ENCODE measurements at places on chromosomes 7 and 10.
A peak's percentile ranks its signal among the peaks of the same experiment; 100 is the strongest.

DNA sequence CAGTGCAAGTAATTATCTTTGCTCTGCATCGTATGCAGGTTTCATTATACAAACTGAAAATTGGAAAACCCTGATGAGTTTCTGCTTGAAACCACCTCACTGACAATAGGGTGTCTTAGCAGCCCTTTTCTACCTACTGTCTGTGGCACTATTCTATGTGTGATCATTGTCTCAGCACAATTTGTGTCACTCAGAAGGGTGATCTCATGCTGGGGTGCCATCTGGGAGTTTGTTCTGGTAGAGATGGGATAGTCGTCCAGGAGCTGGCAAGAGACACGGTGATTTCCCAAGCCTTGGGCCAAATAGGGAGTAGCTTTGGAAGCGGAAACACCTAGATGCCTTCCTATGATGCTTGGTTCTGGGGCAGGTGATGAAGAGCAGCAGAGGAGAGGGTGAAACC is 186.3 kb downstream of the FRMD4A start:
- no peak for DNase-seq

GRCh38 chr7:111290982-111291381 is 200.1 kb downstream of the LRRN3 start:
- DNase-seq: no peak

DNA sequence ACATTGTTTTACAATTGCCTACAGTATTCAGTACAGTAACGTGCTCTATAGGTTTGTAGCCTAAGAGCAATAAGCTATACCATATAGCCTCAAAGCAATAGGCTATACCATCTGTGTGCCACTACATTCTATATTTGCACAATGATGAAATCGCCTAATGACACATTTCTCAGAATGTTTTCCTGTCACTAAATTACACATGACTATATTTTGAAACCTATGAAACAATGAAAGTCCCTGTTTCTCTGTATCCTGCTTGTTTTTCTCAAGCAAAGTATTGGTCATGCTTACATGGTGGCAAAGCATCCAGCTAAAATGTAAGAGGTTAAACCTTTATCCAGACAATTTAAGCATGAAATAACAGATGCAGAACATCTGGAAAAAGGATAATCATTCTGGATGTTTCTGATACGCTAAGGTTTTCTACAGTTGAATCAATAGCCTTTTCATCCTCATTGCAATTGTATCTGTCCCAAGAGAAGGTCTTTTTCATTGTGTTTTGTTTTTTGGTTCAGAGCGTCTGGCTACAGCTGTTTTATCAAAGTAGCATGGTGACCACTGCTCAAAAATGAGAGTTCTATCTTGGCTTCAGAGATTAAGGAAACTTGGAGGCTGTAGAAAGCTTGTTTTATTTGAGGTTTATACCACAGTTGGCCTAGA is 81.7 kb downstream of the CSTF2T start:
- DNase-seq: no peak

- DNase-seq: no peak
These were observed 93.0 kb downstream of the PTPRN2 start for GRCh38 chr7:158494643-158495042.

DNA sequence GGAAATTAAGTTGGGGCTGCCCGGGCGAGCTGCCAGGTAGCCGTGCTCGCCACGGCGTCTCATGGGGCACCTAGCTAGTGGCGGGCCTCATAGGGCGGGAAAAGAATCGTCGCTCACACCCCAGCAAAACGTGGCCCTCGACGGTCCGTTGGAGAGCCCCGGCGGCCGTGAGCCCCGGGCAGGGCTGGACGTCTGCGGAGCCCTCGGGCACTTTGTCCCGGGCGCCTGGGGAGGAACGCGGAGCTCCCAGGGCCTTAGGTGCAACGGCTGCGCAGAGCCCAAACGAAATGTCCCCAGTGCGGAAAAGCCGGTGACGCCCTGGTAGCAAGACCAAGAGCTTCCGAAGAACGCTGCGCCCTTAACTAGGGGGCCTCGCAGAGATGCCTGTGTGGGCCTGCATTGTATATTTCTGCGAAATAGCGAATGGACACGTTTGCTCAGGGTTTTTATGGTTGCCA is 866 bp upstream of the SFMBT2 start:
- DNase-seq: no peak

DNA sequence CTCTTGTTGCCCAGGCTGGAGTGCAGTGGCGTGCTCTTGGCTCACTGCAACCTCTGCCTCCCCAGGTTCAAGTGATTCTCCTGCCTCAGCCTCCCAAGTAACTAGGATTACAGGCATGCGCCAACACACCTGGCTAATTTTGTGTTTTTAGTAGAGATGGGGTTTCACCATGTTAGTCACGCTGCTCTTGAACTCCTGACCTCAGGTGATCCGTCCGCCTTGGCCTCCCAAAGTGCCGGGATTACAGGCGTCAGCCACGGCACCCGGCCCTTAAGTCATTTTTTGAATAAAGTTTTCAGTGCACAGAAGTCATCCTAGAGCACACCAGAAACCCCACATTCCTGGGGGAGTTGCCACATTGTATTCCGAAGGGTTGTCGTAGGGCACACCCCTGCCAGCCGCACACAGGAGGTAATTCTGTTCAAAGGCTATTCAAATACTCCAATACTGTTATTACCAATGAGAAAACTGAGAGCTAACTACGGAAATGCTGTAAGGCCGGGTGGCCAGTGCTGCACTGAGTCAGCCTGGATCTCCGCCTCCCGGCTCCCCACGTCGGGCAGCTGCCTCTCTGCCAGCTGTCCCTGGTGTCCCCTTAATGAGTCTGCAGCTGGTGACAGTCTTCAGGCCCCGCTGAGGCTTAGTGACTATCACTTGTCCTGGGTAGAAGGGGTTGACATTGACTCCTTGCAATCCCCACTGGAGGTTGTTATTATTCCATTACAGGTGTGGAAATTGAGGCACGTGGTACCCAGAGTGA is 8.6 kb upstream of the RFC2 start:
- peak; percentile 38 for DNase-seq

GRCh38 chr10:69665474-69666320 is 35.6 kb downstream of the FAM241B start:
- DNase-seq: no peak

DNA sequence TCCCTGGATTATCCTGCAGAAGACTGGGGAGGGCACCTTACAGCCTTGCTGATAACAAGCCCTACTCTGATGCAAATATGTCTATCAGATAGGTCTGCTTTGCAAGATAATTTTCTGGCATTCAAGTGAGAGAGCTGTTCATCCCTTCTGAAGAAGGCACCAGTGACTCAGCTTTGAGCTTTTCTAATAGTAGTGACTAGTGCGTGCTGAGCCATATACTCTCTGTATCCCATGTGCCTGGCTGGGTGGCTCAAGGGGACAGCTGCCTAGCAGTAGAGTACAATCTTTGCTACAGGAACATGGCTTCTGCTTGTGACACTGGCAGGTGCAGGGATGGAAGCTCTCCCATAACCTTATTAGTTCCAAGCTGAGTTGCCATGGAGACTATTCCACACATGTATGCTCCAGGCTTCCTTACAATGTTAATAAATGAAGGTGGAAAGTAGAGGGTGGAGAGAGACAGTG is 35.0 kb upstream of the ABCB4 start:
- no peak for DNase-seq

GRCh38 chr7:2523941-2524807 is 4.6 kb downstream of the LFNG start:
- DNase-seq: peak; percentile 73

DNA sequence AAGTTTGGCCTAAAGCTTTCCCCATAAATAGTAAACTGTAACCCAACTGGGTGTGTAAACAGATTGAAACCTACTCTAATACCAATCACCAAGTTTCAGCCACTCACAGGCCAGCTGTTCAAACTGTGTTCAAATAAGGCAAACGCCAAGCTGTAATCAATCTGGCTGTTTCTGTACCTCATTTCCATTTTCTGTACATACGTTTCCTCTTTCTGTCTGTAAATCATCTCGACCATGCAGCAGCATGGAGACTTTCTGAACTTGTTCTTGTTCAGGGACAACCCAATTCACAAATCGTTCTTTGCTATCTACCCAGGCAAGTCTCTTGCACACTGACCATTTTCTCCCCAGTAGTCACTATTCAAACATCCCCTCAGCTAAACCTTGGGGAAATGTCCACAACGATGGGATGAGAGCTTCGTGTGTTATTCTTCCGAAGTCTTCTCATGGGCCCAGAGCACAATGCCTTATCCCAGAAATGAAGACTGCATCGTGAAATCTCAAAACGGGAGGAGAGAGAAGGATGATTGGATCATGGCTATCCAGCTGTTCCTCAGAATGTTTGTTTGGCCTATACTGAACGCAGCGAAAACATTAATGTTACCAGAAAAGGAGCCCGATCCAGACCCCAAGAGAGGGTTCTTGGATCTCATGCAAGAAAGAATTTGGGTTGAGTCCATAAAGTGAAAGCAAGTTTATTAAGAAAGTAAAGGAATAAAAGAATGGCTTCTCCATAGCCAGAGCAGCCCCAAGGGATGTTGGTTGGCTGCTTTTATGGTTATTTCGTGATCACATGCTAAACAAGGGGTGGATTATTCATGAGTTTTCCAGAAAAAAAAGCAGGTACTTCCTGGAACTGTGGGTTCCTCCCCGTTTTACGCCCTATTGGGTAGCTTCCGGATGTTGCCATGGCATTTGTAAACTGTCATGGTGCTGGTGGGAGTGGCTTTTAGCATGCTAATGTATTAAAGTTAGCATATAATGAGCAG is 86.2 kb downstream of the SLC16A9 start:
- no peak for DNase-seq

GRCh38 chr10:93856349-93857145 is 37.2 kb upstream of the SLC35G1 start:
- DNase-seq: no peak

GRCh38 chr7:2256306-2257045 is 14.4 kb downstream of the NUDT1 start:
- DNase-seq: no peak

- peak; percentile 58 for DNase-seq
These were observed 451.9 kb downstream of the DPP6 start for GRCh38 chr7:154503962-154504550.

DNA sequence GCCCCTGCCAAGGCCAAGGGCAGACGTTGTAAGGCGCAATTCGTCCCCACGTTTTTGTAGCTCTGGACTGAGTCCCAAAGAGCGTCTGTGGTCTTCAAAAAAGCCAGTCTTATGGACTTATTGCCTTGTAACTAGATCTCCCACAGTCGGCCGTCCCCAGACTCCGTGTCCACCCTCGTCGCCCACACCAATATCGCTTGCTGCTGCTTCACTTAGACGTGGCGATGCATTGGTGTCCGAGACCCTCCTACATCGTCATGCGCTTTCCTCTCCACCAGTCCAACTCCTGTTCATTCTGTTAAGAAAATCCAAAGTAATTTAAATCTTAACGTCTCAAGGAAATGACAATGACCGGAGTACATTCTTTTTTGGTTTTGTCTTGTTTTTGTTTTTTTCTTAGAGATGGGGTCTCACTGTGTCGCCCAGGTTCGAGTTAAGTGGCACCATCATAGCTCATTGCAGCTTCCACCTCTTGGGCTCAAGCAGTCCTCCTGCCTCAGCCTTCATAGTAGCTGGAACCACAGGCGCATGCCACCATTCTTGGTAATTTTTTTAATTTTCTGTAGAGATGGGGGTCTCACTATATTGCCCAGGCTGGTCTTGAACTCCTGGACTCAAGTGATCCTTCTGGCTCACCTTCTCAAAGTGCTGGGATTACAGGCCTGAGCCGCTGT is 851 bp downstream of the KIFBP start:
- DNase-seq: no peak

GRCh38 chr7:25565949-25566348 is 337.7 kb upstream of the NPVF start:
- DNase-seq: peak; percentile 54

DNA sequence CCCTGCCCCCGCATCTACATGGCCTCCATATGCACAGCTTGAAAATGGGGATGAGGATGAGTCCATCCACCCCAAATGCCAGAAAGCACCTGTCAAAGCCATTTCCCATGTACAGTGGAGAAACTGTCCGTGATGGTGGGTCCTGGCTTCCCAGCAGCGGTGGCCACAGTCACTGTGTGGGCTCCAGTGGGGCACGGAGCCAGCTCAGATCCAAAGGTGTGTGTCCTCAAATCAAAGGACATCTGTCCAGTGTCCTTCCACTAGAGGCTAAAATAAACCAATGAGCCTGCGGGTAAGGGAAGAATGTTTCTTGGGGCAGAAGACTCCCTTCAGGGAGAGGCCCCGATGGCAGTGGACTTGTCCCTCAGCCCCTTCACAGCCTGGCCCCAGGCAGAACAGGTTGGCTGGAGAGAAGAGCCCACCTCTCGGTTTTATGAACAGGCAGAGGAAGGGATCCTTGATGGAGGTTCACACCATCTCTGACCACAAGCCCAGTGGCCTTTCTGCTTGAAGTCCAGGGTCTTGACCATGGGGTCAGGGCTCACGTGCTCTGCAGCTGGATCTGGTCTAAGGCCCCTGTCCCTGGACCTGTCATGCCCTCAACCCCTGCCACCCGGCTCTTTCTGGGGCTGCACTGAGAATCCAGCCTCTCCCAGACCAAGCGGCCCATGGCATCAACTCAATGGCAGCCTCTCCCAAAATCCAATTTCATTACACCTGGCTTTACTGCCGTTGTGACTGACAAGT is 106.9 kb downstream of the TCERG1L start:
- no peak for DNase-seq

DNA sequence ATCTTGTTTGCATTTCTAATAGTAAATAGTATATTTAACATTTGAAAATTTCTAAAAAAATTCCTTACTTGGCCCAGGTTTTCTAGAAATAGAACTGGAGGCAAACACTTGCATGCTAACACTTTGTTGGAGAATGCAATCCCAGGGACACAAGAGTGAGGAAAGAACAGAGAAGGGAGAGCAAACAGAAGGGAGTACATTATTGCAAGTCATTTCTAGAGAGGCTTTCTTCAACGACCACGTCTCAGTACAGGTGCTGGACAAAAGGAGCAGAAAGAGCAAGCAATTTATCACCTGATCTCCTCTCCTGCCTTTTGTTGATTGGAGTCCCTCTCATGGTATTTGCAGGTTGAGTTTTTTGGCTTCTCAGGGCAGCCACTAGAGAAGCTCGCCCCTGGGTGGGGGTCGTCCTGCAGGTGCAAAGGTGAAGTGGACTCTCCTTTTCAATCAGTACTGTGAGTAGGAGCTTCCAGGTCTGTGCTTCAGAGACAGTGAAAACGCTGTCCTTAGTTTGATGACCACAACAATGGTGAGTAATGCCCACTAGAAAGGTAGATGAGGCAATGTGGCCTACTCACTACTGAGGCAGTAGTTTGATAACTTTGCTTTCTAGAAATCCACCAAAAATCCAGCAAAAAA is 5.2 kb downstream of the CPED1 start:
- DNase-seq: no peak

DNA sequence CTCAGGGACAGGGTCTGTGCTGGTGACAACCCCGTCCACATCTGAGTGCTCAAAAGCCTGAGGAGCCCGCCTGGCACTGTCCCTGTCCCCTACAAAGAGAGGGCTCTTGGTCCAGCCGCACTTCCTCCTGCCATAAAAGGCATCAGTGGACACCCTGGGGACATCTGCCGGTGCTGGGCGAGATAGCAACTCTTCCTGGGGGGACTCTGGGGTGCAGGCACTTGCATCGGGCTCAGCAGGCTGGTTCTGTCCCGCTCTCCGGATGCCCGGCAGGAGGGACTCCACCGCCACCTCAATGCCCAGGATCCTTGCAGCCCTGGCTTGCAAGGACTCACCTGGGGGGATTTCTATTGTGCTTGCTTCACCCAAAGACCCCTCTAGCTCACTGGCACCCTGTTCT is 32.8 kb downstream of the JCAD start:
- DNase-seq: no peak

- DNase-seq: no peak
These were observed 21.6 kb downstream of the NT5C3A start for GRCh38 chr7:33040803-33041516.

Measured in NCI-H1436 (cell line).